ENCODE measurements at places on chromosomes 2 and 18. TPM values are rescaled to one million over a fixed set of nuclear protein-coding genes. Genes with fewer than 3 reads are reported as not detected.

Gene CD302
- 6.7 TPM for total RNA-seq

Gene SNRNP27
- 54.4 TPM for total RNA-seq

Gene OSBPL6
- total RNA-seq, result 14.1 TPM

Gene DHRS9
- total RNA-seq, result 1.6 TPM

Gene SP100
- 5.3 TPM for total RNA-seq

Gene CSRNP3
- total RNA-seq, result 255 TPM

Gene LCT
- total RNA-seq, result not detected

Gene SPC25
- total RNA-seq, result 9.2 TPM

Gene YPEL5
- 112 TPM for total RNA-seq

Gene VWC2L
- 30.0 TPM for total RNA-seq

Gene FEV
- total RNA-seq, result not detected

Gene TUBA3E
- total RNA-seq, result not detected

Gene CAPN14
- total RNA-seq, result 0.69 TPM

Gene RAX
- total RNA-seq, result 0.23 TPM

Gene METTL21A
- 17.1 TPM for total RNA-seq

Gene NDUFV2
- 107 TPM for total RNA-seq

Gene APOB
- total RNA-seq, result 0.69 TPM

Gene LIPG
- total RNA-seq, result 6.9 TPM

Gene OTX1
- 2.8 TPM for total RNA-seq

Gene CDCA7
- total RNA-seq, result 21.9 TPM

Gene TBR1
- total RNA-seq, result 3.9 TPM

Gene EMILIN1
- 6.2 TPM for total RNA-seq

Gene GPBAR1
- not detected for total RNA-seq

Gene GPAT2
- total RNA-seq, result 2.3 TPM

Gene ITPRIPL1
- 1.6 TPM for total RNA-seq

Gene STARD6
- not detected for total RNA-seq

Gene KYNU
- total RNA-seq, result 0.23 TPM

Gene CRYGC
- total RNA-seq, result not detected

Data from diencephalon (tissue), 1 donor.